Esophagus muscularis mucosa (tissue), 4 donors: ENCODE measurements at places on chromosomes 1 and 21.
A peak's percentile ranks its signal among the peaks of the same experiment; 100 is the strongest.

GRCh38 chr1:236524895-236525184 lies 1.1 kb downstream of the LGALS8 start:
- no peak for DNase-seq

GRCh38 chr1:11960715-11961114 lies 19.5 kb upstream of the MFN2 start:
- DNase-seq: no peak

DNA sequence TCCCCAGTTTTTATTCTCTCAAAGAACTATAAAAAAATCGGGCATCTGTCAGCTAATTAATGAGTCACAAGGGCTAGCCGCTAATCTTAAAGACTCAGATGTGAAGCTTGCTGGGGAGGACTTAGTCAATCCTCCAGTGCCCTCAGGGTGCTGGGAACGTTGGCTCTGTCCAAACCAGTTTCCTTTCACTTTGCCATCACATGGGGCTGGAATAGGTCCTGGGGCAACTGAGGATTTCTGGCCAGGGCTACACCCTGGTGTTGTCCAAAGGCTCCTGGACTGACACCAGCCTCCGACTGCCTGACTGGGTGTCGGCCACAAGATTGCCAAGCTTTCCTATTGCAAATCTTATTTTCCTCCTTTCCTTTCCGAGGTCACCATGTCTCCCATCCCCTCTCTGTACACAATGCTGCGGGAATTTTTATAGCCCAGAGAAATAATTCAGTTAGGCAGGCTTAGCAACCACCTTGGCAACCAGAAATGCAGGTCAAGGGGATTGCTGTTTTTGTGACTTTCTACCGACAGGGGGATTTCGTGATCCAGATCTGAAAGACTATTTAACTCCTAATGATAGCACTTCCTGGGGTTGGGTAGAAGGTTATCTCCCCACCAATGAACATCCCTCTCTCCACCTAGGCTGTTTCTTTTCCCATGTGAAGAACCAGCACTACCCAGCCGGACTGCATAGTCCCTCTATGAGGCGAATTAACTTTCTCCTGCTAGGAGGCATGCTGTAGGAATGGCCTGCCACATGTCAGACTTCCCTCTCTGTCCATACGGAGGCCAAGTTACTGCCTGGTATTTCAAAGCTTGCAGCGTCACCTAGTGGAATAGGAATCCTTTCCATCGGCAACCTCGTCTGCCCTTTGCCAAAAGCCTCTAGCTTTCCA lies 29.9 kb upstream of the CTBS start:
- peak; percentile 88 for DNase-seq

DNA sequence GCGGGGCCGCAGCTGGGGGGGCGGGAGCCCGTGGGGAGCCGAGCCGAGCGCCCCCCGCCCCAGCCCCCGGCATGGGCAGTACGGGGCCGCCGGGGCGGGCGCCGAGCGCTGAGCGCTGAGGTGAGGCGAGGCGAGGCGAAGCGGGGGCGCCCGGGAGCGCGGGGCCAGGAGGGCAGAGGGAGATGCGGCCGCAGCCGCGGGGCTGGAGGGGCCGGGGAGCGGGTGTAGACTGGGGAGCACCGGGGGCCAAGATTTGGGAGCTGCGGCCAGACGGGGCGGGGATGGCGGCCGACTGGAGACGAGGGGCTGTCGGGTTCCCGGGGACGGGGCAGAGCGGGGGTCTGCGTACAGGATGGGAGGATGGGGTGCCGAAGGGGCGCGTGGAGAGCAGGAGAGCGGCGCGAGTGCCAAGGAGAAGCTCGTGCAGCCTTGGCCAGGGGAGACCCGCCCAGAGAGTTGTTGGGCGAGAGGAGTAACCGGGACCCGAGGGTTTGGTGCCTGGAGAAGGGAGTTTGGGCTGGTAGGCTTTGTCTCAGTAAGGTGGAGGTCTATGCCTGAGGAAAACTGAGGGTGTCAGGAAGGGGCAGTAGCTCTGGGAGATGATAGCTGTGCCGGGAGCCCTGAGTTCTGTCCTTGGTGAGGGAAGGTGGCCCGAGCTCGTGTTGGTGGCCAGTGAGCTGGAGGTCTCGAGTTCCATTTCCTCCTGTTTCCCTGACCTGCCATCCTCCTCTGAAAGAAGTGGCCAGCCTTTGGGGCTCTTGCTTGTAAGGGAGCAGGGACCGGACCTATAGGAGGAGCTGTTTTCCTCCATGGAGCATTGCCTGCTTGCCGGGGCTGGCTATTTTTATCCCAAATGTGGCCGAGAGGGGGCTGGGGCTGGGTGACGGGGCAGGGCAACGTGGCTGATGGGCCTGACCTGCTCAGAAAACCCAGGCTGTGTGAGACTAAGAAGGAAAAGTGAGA lies 539 bp downstream of the ATP8B2 start:
- peak; percentile 94 for DNase-seq

- DNase-seq: no peak
These were observed 9.7 kb upstream of the THEM4 start for GRCh38 chr1:151918819-151919610.

GRCh38 chr1:205709640-205710039 lies 29.3 kb upstream of the SLC45A3 start:
- DNase-seq: no peak

GRCh38 chr1:112298558-112298957 lies 97.5 kb upstream of the CTTNBP2NL start:
- no peak for DNase-seq

GRCh38 chr1:235820061-235820460 lies 46.6 kb downstream of the LYST start:
- no peak for DNase-seq

GRCh38 chr1:220787069-220787619 lies 431 bp downstream of the MTARC1 start:
- DNase-seq: no peak

GRCh38 chr1:204121840-204122555 lies 29.8 kb downstream of the ETNK2 start:
- no peak for DNase-seq

GRCh38 chr1:151504252-151504651 lies 6.9 kb upstream of the CGN start:
- no peak for DNase-seq

DNA sequence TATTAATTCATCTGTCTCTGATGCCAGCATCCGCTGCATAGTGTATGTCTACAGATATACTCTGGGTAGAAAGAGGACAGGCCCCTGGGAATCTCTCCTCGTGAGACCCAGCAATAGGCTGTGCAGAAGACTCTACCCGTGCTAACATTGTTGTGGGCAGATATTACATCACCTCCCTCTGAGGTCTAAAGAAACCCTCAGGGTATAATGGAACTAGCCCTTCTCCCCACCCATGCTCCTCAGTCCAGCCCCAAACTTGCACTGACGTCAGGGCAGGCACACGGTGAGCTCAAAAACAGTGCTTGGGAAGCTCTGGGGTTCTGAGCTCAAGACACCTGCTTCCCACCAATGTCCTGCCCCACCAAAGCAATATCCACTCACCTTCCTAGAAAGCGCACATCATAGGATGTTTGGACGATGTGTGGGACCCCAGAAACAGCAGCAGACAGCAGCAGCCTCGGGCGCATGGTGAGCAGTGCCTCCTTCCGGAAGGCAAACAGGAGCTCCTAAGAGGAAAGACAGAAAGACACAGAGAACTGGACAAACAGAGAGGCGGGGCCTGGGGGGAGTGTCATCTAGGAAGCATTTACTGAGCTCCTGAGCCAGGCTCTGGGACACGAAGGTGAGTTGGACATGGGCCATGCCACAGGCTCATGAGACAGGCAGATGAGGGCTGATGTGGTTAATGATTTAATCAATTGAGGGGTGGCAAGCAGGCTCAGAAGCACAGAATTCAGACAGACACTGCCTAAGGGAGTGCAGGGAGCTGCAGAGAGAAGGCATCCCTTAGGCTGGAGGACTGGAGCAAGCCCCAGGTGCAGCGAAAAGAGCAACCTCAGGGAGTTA lies 4.8 kb downstream of the OVGP1 start:
- DNase-seq: no peak

- DNase-seq: no peak
These were observed 650.0 kb downstream of the SMYD3 start for GRCh38 chr1:245856944-245857531.

- DNase-seq: no peak
These were observed 60.0 kb downstream of the LRIG2 start for GRCh38 chr1:113133038-113133437.

- no peak for DNase-seq
These were observed 857.4 kb downstream of the USP25 start for GRCh38 chr21:16587141-16587581.

DNA sequence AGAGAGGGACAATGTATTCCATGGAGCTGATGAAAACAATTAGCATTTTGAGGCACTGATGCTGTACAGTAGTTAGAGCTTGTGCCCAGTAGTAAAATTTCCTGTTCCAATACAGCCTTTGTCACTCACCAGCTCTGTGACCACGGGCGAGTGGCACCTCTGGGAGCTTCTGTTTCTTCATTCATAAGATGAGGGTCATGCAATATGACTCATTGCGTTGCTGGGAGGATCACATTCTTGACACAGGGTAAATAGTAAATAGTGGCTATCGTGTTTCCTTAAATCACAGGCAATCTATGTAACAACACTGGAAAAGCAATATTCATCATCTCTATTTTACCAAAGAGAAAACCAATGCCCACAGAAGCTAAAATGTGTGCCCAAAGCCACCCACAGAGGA lies 4.5 kb upstream of the LRRC52 start:
- peak; percentile 42 for DNase-seq

DNA sequence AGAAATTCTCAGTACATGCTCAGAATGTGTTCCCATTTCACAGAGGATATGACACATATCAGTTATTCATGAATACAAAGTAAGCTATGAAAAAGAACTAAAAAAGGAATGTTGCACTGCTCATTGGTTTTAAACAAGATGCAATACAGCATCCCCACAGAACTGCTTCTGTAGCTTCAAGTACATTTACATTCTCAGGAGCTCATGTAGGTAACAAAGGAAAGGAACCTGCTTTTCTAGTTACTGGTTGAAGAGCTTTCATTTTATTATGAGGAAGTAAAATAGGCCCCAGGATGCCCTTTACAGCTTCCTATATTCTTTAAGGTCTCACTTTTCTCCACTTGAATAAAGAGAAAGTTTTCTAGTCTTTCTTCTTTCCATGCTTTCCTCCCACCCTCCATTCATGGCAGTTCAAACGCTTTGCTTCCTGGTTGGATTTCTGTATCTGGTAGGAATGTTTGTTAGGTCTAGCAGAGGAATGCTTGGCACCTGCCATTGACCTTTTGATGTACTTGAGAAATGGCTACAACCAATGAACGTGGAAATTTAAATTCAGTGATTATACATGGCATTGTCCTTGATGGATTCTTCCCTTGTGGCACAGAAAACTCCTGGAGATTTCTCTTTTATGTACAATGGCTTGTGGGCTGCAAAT lies 27.1 kb upstream of the KCNK2 start:
- DNase-seq: no peak

GRCh38 chr1:245338485-245338877 lies 183.7 kb downstream of the KIF26B start:
- DNase-seq: no peak

GRCh38 chr1:221961532-221962292 lies 219.8 kb upstream of the DUSP10 start:
- DNase-seq: no peak
